ENCODE measurements at places on chromosomes 3 and 15.

- no peak for DNase-seq
These were observed 371.5 kb upstream of the GOLIM4 start for GRCh38 chr3:168467115-168467714.

- DNase-seq = no peak
These were observed 59.6 kb upstream of the ZBTB38 start for GRCh38 chr3:141308588-141309218.

- DNase-seq = no peak
These were observed 39.7 kb downstream of the CHCHD6 start for GRCh38 chr3:126743781-126744180.

- no peak for DNase-seq
These were observed 22.5 kb downstream of the SLC41A3 start for GRCh38 chr3:126061301-126062032.

DNA sequence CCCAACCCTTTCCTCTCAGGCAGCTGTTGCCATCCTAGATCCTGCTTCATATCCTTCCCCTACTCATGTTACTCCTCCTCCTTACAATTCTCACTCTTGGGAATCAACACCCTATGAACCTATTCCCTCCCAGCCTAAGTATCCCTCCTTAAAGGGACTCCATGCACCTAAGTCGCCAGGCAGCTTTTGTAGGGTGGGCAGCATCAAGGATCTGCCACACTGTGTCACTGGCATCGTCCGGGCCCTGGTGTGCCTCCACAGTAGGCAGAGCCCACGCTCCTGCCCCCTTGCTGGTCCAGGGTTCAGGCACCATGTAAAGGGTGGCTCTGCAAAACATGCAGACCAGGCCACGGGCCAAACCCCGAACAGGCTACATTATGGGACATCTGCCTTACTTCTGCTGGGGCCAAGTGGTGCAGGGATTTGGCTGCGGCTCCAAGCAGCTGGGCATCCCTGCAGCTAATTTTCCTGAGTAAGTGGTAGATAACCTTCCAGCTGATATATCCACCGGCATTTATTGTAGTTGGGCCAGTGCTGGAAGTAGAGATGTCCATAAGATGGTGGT lies 53.4 kb downstream of the GSK3B start:
- no peak for DNase-seq

- DNase-seq = no peak
These were observed 74.9 kb upstream of the PPIB start for GRCh38 chr15:64237677-64238076.

GRCh38 chr3:144187531-144188210 lies 216.0 kb downstream of the DIPK2A start:
- no peak for DNase-seq

DNA sequence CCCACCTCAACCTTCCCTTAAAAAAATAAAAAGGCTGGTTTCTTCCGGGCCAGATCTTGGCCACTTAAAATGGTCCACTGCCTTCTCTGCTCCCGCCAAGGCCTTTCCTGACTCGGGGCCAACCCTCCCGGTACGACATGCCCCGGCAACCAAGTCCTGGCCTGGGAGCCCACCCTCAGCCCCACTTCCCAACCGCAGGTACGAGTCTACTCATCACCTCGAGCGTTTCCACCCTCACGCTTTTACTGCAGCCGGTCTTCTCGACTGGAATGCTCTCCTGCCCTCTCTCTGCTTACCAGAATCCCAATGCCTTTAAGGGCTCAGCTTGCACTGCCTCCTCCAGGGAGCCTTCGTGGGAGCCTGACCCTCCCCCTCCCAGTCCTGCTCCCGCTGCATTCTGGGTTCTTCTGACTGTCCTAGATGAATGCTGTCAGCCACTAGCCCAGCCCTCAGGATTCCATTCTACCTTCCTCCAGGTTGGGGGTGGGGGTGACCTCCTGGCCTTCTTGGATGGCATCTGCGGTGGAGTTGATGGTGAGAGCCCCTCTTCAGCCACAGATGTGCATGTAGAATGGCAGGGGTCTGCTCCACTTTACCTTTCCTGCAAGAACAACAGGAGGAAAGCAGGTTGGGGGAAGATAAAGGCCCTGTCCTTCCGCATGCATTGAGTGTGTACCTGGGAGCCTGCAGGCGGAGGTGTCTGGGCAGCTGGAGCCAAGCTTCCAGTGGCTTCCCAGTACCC lies 1.1 kb upstream of the CSRNP1 start:
- DNase-seq = no peak

GRCh38 chr15:39488516-39488915 lies 92.4 kb upstream of the THBS1 start:
- DNase-seq = no peak

- no peak for DNase-seq
These were observed 485.9 kb downstream of the SQOR start for GRCh38 chr15:46120713-46121112.

DNA sequence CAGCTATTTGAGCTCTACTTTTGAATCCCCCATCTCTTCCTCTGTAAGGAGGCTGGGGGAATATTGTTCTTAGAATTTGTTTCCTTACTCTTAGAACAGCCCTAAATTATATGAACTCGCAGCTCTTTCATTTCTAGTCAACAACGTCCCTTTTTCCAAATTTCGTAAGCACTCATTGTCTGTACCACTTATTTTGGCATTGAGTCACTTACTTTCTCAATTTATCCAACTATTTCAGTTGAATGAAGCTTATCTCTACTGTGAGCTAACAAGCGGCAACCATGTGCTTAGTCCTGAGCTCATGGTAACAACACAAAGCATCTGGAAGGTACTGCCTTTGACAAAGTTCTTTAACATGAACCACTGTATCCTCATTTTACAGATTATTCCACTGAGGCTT lies 191.1 kb downstream of the GREM1 start:
- no peak for DNase-seq

DNA sequence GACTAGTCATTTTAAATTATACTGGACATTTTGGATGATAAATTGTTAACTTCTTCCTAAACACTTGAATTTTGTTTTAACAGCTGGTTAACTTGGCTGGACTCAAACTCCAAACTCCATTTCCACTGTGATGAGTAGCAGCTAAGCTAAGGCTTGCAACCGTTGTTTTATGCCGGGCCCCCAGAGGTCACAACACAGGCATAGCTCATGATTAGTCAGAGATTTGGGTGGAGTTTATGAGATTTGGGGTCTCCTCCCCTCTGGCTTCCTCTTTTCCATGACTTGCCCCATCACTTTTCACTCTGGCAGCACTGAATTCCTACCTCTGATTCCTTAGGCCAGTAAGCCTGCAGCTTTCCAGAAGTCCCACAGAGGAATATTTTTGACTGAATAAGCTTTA lies 12.8 kb downstream of the THAP10 start:
- no peak for DNase-seq
